ENCODE measurements at places on chromosomes 1 and 21. TPM values are rescaled to one million over a fixed set of nuclear protein-coding genes. Genes with fewer than 3 reads are reported as not detected.

DNA sequence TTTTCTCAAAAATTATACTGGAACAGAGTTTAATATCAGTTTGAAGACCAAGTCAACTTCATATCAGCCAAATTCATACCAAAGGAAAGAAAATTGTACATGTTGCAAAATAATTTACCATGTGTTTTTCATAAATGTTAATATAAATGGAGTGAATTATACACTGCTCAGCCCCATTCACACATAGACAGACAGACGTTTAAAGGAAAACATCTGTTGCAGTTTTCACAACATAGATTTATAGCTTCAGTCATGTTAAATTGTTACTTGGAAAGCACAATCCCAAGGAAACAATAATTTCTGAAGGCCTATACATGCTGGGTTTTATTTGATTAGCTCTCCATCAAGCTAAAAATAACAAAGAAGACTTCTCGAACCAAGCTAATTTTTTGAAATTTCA, 27.8 kb upstream of the HYI start:
- H3K36me3 ChIP-seq: no peaks in the 10 kb centered on the region
- H3K27me3 ChIP-seq: no peaks in the 10 kb centered on the region
- no peaks in the 10 kb centered on the region for H3K4me1 ChIP-seq
- DNase-seq: no peak

DNA sequence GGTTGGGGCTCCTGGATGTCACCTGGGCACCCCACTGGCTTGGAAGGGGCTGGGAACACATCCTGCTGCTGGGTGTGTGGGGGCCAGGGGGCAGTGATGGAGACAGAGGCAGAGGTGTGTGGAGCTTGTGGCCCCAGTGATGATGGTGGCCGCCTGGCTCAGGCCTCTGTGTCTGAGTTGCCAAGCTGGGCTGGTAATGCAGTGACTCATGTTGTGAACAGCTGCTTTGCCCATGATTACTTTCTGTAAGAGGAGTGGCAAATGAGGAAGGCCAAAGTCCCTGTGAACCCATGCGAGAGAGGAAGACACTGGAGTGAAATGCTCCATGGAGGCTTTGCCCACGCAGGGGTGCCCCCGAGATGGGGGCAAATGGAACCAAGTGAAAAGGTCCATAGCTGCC, 86.8 kb downstream of the KCNJ6 start:
- H3K4me1 ChIP-seq: no peaks in the 10 kb centered on the region
- H3K4me3 ChIP-seq: no peak overlapping the region
- DNase-seq: no peak
- H3K27ac ChIP-seq: no peak overlapping the region

GRCh38 chr1:60222360-60223115, 149.0 kb upstream of the C1orf87 start:
- no peaks in the 10 kb centered on the region for H3K27me3 ChIP-seq
- no peaks in the 10 kb centered on the region for H3K36me3 ChIP-seq
- H3K27ac ChIP-seq: no peak overlapping the region
- no peak overlapping the region for H3K4me3 ChIP-seq
- DNase-seq: no peak

SLC27A3 gene
- 7.9 TPM for total RNA-seq

KCNJ10 gene
- not detected for total RNA-seq

TSPEAR gene
- not detected for total RNA-seq
